ENCODE measurements at places on chromosomes 12 and 14. TPM values are rescaled to one million over a fixed set of nuclear protein-coding genes. Genes with fewer than 3 reads are reported as not detected.
A peak's percentile ranks its signal among the peaks of the same experiment; 100 is the strongest.

DNA sequence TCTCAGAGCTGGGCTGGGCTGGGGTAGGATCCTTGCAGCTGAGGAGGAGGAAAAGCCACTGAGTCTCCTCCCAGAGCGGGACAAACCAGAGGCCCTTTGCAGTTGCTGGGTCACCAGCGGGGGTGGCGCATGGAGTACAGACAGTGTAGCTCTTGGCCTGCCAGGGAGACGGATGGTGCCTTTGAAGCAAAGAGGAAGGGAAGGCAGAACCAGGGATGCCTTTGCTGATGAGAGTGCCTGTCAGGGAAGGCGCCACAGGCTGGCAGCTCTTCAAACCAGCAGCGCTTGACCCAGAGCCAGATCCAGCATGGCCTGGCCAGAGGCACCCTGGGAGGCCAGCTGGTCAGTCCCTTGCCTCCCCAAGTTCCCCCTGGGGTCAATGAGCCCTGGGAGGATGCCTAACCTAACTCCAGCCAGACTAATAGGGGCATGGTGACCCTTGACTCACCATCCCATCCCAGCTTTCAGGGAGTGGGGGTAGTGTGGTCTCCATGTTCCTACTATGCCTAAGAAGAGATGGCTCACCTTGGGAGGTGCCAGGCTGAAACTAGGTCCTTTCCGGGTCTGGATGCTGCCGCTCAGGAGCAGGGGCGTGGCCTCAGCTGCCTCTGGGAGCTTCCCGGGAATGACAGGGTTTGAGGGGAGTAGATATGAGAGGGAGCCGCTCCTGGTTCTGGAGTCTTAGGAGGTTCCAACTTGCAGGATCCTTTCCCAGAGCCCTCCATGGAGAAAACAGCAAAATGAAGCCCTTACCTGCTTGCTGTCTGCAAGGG, 19.8 kb downstream of the VASH1 start:
- no peak overlapping the region for H3K4me3 ChIP-seq
- no peak for DNase-seq
- no peak overlapping the region for H3K27ac ChIP-seq
- no peaks in the 10 kb centered on the region for H3K36me3 ChIP-seq
- H3K27me3 ChIP-seq, result no peaks in the 10 kb centered on the region
- no peaks in the 10 kb centered on the region for H3K4me1 ChIP-seq

DNA sequence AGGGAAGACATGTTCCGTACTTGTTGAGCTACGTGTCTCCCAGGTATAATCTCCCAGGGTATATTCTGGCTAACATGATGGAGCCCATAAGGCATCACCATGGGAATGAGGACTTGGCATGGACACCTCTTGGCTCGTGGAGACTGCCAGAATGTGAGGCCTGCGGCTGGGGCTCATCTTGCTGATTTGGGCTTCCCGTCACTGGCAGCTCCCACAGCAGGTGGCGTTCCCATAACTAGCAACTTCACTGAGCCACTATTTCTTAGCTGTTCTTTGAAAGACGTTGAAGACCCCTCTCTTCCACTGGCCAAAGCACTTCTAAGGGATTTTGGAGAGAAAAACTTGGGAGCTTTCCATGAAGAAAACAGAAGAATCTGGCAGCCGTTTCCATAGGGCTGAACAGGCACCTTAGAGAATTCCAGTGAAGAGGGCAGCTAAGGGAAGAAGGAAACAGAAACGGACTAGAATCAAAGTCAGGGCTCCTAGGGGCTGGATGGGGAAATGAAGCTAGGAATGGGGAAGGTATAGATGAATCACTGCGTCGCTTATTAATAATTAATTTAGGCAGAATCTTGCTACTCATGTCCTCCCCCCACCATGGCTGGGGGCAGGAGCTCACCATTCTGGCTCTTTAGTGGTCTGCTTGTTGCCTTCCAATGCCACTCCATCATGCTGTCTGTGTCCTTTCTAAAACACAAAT, 39.7 kb upstream of the FOS start:
- no peak for DNase-seq
- H3K4me1 ChIP-seq, result peaks cover 5% of the 10 kb centered on the region
- H3K27me3 ChIP-seq, result no peaks in the 10 kb centered on the region
- H3K4me3 ChIP-seq, result no peak overlapping the region
- H3K27ac ChIP-seq, result no peak overlapping the region

DNA sequence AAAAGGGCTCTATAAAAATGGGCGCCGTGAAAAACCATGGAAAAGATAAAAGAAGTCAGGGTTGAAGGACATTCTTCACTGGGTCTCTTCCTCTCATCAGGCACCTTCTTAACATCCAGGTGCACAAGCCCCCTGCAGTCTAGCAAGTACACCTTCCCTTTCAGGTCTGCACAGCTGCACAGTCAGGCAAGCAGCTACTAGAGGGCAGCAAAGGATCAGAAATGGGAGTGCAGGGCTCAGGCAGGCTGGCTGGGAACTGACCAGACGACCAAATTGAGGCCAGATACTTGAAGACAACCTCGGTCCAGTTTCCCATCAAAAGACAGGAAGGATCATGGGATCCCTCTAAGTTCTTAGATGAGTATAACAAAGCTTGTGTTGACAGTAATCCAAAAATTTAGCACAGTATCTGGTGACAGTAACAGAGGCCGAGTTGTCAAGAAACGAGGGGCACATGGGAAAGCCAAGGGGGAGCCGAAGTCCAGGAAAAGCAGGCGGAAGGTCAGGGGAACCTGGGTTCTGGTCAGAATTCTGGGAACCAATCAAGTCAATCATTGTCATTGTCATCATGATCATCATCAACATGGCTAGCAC, 10.1 kb upstream of the GRIP1 start:
- no peak overlapping the region for H3K4me3 ChIP-seq
- H3K4me1 ChIP-seq, result no peaks in the 10 kb centered on the region
- DNase-seq, result peak; percentile 82

DNA sequence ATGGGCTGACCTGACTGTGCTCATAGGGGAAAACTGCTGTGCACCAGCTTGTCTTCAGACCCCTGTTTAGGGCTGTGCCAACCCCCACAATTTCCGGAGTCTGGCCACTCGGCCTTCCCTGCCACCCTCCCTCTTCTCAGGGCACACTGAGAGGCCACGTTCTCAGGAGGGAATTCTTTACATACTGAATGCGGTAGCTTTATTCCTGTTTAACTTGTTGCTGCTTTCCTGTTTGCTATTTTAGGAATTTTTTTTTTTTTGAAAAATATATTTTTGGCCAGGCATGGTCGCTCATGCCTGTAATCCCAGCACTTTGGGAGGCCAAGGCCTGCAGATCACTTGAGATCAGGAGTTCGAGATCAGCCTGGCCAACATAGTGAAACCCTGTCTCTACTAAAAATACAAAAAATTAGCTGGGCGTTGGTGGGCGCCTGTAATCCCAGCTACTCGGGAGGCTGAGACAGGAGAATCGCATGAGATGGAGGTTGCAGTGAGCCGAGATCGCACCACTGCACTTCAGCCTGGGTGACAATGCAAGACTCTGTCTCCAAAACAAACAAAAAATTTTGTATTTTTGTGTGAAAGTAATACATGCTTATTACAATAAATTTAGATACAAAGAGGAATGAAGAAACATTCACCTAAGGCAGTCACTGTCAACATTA, 39.5 kb downstream of the TPCN1 start:
- no peak overlapping the region for H3K27ac ChIP-seq
- H3K4me3 ChIP-seq, result no peak overlapping the region
- H3K36me3 ChIP-seq, result 0 out of 2 replicates have a peak, but pooled peaks cover 1% of the 10 kb centered on the region
- H3K4me1 ChIP-seq, result no peaks in the 10 kb centered on the region

DNA sequence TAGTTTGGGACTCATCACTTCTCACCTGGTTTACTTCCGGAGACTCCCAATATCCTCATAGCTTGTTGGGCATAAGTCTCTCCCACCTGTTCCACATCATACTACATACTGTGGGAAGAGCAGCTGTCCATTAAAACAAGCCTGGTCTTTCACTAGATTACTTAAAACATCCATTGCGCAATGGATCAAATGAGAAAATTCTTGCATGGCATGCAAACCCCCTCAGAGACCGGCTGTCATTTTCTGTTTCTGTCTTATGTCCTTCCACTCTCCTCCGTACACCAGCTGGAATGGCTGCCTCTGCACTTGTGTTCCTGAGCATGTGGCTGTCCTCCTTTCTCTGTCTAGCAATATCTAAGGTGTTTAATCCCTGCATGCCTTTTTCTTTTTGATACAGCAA, 265.6 kb downstream of the TMEM117 start:
- no peaks in the 10 kb centered on the region for H3K4me1 ChIP-seq
- no peaks in the 10 kb centered on the region for H3K36me3 ChIP-seq
- DNase-seq, result no peak
- no peak overlapping the region for H3K27ac ChIP-seq

- no peak for DNase-seq
- H3K27ac ChIP-seq, result no peak overlapping the region
Observed at GRCh38 chr12:124738636-124739467, 124.8 kb downstream of the SCARB1 start.

GRCh38 chr12:24256684-24257083, 307.2 kb upstream of the SOX5 start:
- no peaks in the 10 kb centered on the region for H3K27me3 ChIP-seq
- no peaks in the 10 kb centered on the region for H3K36me3 ChIP-seq
- peak overlapping the region; percentile 54 for H3K27ac ChIP-seq
- peaks cover 22% of the 10 kb centered on the region for H3K4me1 ChIP-seq

DNA sequence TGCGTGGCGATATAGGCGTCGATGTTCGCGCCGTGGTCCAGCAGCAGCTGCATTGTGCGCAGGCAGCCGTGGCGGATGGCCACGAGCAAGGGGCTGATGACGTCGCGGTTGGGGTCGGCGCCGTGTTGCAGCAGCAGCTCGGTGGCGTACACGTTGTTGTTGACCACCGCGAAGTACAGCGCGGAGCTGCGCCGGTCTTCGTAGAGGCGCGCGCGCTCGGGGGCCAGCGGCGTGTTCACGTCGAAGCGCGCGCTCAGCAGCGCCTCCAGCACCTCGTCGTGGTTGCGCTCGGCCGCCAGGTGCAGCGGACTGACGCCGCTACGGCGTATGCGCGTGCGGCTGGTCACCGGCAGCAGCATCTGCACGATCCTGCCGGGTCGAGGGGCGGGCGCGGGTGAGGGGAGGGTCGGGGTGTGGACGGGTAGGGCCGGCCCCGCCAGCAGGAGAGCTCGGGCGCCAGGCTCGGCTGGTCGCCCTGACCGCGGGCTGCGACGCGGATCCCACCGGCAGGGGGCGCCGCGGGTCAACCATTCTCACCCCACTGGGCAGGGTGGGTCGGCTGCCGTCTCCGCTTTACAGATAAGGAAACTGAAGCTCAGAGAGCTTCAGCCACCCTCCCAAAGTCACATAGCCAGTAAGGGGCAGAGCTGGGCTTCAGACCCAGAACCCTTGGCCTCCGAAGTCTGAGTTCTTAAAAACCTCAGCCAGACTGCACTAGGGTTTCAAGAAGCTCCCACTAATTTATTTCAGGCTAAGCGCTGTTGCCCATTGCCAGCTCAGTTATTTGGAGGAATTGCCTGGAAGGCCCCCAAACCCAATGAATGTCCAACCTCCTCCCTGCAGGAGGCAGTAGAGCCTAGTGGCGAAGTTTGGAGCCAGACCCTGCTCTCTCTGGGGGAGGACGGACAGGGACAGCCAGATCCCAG, 12.4 kb downstream of the FAM181A start:
- no peaks in the 10 kb centered on the region for H3K4me1 ChIP-seq
- no peak overlapping the region for H3K27ac ChIP-seq
- no peaks in the 10 kb centered on the region for H3K36me3 ChIP-seq
- H3K27me3 ChIP-seq, result no peaks in the 10 kb centered on the region
- H3K4me3 ChIP-seq, result no peak overlapping the region
- no peak for DNase-seq

The EGLN3 gene
- total RNA-seq, result 12.0 TPM

The KRT73 gene
- total RNA-seq, result not detected

The WNT5B gene
- 8.5 TPM for total RNA-seq

The SLC6A13 gene
- total RNA-seq, result 1.3 TPM

The LRCOL1 gene
- not detected for total RNA-seq

The PTCSC3 gene
- not detected for total RNA-seq

All from Caco-2 (cell line).